Spleen (tissue), 13 donors: ENCODE measurements at places on chromosomes 13 and 19. TPM values are rescaled to one million over a fixed set of nuclear protein-coding genes. Genes with fewer than 3 reads are reported as not detected.

The PRR22 gene
- 2.4 TPM for total RNA-seq

The IL4I1 gene
- 1.6 TPM for total RNA-seq

DNA sequence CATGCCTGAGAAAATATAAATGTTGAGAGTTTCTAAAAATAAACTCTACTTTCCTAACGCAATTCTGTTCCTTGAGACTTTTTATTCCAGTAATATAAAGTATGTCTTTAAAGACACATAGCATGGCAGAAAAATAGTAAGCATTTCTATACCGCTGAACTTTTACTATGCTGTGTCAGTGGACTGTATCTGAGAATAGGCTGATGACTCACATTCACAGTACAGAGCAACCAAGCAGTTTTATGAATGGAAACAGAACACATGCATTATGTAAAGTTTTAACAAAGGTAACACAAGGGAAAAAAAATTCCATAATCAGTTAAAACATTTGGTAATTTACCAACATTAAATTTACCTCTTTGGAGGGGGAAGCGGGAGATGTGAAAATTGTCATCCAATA is 38.4 kb downstream of the ZDHHC20 start:
- no peaks in the 10 kb centered on the region for H3K27me3 ChIP-seq
- DNase-seq = no peak
- no peak overlapping the region for H3K27ac ChIP-seq
- H3K36me3 ChIP-seq = no peaks in the 10 kb centered on the region

DNA sequence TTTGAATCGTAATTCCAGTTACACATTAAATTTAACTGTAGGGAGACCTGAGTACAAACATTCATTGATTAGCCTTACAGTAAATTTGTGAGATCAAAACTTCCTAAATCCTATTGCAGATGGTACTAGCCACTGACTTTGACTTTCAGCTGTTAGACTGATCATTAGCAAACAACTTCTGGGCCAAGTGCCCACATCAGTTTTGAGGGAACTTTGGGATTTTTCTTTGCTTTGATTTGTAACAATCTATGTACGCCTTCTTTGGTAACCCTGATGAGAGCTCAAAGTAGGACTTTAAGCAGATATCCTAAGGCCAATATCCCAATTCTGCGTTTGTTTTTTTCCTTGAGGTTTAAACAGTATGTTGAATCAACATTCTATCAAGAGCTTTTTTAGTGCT is 131.5 kb downstream of the DLEU7 start:
- H3K36me3 ChIP-seq = no peaks in the 10 kb centered on the region
- H3K4me1 ChIP-seq = no peaks in the 10 kb centered on the region

DNA sequence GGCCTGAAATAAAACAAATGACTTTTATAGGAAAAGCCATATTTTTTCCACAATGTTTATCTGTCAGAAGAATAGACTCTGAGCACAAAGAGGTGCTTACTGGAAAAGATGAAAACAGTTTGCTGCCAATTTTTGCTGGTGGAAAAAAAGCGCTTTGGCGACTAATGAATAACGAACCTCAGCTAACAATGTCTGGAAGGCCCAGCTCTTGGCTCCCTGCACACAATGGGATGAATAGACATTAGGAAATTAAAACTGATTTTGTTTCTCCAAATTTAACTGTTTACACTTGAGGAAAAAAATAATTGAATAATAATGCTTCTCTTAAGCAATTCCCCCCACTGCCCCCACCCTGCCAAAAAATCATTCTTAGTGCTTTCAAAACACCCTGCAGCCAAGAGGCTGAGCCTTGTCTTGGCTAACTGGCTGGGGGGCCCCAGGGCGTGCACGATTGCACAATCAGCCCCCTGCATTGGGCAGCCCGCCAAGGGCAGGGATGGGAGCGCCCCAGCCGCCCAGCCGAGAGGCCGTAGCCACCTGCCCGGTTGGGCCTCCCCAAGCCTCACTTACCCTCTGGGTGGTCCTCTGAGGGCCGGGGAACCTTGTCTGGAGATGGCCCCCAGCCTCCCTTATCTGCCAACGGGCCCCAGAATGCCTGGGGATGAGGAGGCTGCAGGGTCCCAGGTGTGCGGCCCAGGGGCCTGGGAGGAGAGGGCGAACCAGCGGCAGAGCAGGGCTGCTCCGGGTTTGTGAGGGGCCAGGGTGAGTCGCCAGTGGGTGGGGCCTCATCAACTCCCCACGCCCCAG is 16.8 kb downstream of the CEBPG start:
- H3K4me3 ChIP-seq = no peak overlapping the region
- no peak for DNase-seq
- no peaks in the 10 kb centered on the region for H3K27me3 ChIP-seq
- H3K4me1 ChIP-seq = peaks cover 41% of the 10 kb centered on the region
- no peak overlapping the region for H3K27ac ChIP-seq

DNA sequence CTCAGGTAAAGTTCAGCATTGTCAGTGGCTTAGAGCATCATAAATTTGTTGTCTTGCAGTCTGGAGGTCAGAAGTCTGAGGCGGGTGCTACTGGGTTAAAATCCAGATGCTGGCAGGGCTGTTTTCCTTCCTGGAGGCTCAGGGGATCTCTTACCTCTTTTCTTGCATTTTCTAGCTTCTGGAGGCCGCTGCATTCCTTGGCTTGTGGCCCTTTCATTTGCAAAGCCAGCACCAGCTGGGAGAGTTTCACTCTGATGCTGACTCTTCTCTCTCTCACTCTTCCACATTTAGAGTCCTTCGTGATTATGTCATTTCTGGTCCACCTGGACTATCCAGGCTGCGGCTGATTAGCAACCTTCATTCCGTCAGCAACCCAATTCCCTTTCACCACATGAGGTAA is 38.1 kb upstream of the SLC10A2 start:
- H3K27me3 ChIP-seq = no peaks in the 10 kb centered on the region
- no peaks in the 10 kb centered on the region for H3K36me3 ChIP-seq
- H3K4me1 ChIP-seq = no peaks in the 10 kb centered on the region
- no peak overlapping the region for H3K4me3 ChIP-seq
- H3K27ac ChIP-seq = no peak overlapping the region
- no peak for DNase-seq

GRCh38 chr13:87057807-87058520 is 613.2 kb upstream of the SLITRK5 start:
- no peak overlapping the region for H3K27ac ChIP-seq
- H3K4me3 ChIP-seq = no peak overlapping the region
- H3K27me3 ChIP-seq = no peaks in the 10 kb centered on the region
- no peaks in the 10 kb centered on the region for H3K36me3 ChIP-seq
- no peak for DNase-seq

GRCh38 chr19:58157045-58157728 is 6.6 kb upstream of the ZNF329 start:
- no peaks in the 10 kb centered on the region for H3K36me3 ChIP-seq
- no peak overlapping the region for H3K27ac ChIP-seq
- DNase-seq = no peak
- H3K4me1 ChIP-seq = peaks cover 22% of the 10 kb centered on the region

DNA sequence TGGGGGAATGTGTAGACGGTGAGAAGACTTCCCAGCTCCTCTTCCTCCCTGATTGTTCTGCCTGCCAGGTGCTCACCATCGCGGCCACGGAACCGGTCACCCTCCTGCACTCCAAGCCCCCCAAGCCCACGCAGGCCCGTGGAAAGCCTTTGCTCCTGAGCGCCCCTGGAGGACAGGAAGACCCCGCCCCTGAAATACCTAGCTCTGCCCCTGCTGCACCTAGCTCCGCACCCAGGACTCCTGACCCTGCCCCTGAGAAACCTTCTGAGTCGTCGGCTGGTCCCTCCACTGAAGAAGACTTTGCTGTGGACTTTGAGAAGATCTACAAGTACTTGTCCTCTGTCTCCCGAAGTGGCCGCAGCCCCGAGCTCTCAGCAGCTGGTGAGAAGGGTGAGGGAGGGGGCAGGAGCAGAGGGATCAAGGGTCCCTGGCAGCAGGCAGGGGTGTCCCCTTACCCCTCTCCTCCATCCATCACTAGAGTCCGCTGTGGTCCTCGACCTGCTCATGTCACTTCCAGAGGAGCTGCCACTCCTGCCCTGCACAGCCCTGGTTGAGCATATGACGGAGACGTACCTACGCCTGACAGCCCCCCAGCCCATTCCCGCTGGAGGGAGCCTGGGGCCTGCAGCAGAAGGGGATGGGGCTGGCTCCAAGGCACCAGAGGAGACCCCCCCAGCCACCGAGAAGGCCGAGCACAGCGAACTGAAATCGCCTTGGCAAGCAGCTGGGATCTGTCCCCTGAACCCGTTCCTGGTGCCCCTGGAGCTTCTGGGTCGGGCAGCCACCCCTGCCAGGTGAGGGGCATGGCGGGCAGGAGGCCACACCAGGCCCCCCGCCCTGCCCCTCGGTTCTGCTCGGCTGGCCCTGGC is 2.1 kb downstream of the SNAPC2 start:
- H3K27me3 ChIP-seq = no peaks in the 10 kb centered on the region
- peak overlapping the region; percentile 94 for H3K27ac ChIP-seq
- peak; percentile 82 for DNase-seq
- H3K4me1 ChIP-seq = peaks cover 90% of the 10 kb centered on the region
